CD8-positive, alpha-beta memory T cell (primary cell): ENCODE measurements at places on chromosomes 6 and 20. TPM values are rescaled to one million over a fixed set of nuclear protein-coding genes. Genes with fewer than 3 reads are reported as not detected.

The NUDT3 gene
- 16.8 TPM for total RNA-seq

The KIF25 gene
- not detected for total RNA-seq

The GSTA3 gene
- not detected for total RNA-seq

DNA sequence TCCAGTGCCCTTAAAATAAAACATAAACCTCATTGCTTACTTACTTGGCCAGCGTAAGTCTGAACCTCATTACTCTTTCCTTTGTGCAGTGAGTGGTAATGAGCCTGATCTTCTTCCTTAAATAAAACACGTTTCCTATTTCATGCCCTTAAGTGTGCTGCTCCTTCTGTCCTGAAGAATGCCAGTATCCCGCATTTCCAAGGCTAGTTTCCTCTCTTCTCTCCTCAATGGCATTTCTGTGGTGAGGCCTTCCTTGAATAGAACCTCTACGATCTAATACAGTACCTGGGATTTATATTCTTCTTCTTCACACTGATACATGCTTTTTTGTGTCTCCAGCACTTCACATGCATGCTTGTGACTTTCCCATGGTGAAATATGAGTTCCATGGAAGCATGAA lies 523.4 kb upstream of the CDH4 start:
- DNase-seq, result no peak

The AURKA gene
- 50.8 TPM for total RNA-seq

GRCh38 chr6:22025468-22026163 lies 271.2 kb downstream of the PRL start:
- no peak for DNase-seq

The POLR1H gene
- 55.0 TPM for total RNA-seq

The ARID1B gene
- total RNA-seq, result 57.9 TPM

- DNase-seq, result no peak
Observed at GRCh38 chr20:7136886-7137285, 369.4 kb downstream of the BMP2 start.

GRCh38 chr6:35089935-35090505 lies 51.1 kb downstream of the TCP11 start:
- no peak for DNase-seq

DNA sequence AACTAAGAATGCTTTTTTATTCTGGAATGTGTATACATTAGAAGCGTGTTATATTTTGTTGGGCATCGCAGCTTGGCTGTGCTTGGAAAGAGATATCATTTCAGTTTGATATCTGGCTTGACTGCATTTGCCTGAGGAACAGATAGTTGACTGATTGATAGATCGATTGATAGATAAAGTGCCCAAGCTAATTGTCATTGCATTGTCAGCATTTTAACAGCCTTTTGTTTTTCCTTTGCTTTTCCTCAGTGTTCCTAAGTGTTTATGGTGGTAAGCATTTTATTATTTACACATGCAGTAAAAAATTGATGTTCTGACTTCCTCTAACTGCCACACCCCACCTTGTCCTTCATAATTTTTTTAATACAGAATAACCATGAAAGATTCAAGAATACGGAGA lies 180.9 kb upstream of the GRIK2 start:
- DNase-seq, result no peak

DNA sequence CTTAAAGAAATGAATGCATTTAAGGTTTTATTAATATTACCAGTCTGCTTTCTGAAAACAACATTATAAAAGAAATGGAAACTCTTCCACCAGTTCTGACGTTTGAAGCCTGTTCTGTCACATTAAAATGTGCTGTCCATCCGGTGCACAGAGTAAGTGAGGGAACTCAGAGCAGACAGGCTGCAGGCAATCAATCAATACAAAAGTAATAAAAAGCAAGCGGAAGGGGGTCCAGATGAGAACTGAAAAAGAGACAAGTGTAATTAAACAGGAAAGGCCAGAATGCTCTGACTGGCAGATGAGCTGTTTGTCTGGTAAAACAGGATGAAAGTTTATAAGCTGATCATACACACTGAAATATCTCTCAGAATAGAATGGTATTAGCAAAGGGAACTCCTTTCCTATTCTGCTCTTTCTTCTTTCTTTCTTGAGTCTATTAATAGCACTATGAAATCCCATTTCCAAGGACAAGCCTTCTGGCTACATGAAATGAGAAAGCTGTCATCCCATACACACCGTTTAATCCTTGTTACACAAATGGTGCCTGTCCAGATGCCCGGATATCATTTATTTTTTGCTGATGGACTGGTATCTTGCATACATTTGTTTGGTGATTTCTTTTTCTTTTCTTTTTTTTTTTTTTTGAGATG lies 94.3 kb downstream of the RAMACL start:
- no peak for DNase-seq

DNA sequence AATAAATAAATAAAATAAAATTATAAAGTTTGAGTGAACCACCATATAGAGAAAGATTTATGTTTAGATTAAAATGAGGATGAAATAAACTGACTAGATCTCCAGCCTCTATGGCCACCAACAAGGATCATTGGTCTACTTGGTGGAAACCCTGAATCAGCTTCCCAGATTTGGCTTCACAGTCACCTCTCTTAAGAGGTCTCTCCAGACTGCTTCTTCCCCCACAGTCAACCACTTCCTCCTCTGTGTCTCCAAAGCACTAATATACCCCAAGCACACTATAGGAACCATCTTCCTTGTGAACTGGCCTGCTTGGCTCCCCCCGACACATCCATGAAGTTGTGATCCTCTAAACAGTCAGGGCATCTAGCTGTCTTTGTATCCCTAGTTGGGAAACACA lies 529.6 kb upstream of the RNF217 start:
- no peak for DNase-seq

The C6orf52 gene
- total RNA-seq, result 6.8 TPM
